ENCODE measurements at places on chromosomes 2 and 18.

- DNase-seq = no peak
Measured at GRCh38 chr2:25251071-25251421, 82.7 kb upstream of the POMC start.

GRCh38 chr18:55272510-55273243 is 313.4 kb upstream of the CCDC68 start:
- no peak for DNase-seq

DNA sequence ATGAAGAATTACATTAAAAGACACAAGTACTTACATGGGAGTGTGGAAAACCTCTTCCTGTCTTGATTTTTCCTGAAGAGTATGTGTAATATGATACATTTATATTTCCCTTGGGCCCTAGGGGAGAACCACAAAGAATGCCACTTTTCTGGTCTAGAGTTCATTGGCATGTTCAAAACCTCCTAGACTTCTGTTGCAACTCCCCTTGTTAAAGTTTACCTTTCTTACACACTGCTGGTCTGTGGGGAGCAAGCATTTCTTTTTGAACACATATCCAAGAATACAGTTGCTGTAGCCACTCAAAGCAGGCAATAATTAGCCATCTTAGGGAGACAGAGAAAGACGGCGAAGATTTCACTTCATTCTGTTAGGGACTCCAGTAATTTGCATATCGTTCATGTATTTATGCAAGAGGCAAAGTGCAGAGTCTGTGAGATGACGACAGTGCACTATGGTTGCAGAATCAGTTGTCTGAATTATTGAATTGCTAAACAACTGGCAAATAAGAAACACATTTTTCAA is 103.5 kb downstream of the NOL4 start:
- DNase-seq = no peak

GRCh38 chr2:74414441-74414840 is 7.0 kb downstream of the C2orf81 start:
- no peak for DNase-seq

GRCh38 chr2:38436227-38436664 is 59.2 kb upstream of the ATL2 start:
- no peak for DNase-seq
